ENCODE measurements at places on chromosomes 5 and 9.
A peak's percentile ranks its signal among the peaks of the same experiment; 100 is the strongest.

DNA sequence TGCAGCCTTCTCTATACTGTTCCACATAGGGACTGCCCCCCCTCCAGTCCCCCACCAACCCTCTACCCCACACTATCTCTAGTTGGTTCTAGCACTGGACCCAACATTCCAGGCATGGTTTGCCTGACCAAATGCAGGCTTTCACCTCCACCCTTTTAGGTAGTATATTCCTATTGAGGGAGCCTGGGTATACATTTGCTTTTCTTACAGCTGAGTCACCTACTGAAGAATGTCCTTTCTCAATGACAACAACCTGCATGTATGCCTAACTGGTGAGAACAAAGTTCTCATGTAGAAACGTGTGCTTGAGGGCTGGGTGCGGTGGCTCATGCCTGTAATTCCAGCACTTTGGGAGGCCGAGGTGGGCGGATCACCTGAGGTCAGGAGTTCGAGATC is 8.2 kb downstream of the TNIP1 start:
- DNase-seq: no peak

- no peak for DNase-seq
Observed at GRCh38 chr5:95332158-95332557, 47.3 kb upstream of the MCTP1 start.

- no peak for DNase-seq
Observed at GRCh38 chr9:6305954-6306563, 22.1 kb upstream of the TPD52L3 start.

GRCh38 chr9:135147474-135147805 is 60.0 kb downstream of the OLFM1 start:
- no peak for DNase-seq

DNA sequence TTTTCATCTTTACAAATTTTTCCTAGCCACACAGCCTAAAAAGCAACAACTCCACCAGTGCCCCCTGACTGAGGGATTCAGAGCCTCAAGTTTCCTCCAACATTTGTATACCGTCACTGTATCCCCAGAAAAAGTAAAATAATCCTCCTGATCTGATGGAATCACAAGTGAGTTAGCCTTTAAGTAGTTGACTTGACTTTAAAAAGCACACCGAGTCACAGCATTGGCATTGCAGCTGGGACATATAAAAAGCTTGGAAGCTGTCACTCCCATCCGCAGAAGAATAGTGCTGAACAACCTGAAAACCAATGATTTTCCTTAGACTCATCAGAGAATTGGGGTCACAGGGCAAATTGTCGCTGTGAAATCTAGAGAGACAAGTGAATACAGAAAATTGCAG is 41.6 kb upstream of the FBN2 start:
- DNase-seq: no peak

DNA sequence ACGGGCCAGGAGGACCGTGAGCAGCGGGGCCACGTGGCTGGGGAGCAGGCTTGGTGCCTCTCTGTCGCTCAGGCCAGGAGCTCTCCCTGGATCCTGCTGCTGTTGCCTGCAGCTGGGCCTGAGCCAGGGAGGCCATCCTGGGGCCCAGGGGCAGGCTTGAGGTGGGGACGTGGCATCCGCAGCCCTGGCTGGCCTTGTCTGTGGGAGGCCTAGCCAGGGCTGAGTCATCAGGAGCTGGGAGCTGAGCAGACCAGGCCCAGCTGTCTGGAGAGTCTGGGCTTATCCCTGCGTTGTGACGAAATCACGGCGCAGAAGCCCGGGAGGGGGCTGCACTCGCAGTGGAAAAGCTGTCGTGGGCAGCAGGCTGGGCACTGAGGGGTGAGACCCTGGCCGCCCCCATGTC is 138.8 kb upstream of the COL5A1 start:
- no peak for DNase-seq

GRCh38 chr9:121738968-121739367 is 87.5 kb downstream of the DAB2IP start:
- no peak for DNase-seq

- DNase-seq: no peak
Observed at GRCh38 chr5:8136271-8136670, 267.3 kb downstream of the MTRR start.

DNA sequence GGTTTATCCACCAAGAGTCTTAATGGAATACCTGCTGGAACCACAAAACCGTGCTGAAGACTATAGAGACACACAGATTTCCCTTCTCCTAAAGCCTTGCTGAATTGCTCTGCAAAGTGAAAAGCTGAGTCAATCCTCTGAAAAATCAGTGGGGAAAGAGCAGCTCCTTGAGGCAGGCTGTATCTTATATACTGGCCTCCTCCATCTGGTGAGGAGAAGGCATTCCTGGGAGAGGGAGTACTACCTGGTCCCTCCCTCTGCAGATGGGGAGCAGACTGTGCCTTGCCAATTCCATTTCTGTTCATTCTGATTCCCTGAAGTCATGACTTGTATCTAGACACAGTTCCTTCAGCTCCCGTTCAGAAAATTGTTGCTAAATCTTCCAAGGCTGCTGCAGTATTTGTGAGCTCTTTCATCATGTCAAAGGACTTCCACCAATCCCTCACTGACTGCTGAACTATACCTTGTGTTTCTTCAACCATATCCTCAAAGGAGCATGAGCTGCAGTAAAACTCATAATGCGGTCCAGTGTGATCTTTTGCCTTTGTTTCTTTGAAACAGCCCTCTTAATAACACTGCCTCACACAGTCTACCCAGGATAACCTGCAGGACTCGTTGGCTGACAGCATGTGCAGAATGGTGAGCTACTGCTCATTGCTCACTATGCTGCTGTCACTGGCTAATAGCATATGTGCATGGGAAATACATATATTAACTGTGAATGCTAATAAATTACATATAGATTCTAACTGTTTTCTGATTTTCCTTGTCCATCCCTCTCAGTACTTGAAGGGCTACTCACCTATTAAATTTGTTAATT is 84.5 kb downstream of the FOXD1 start:
- no peak for DNase-seq

DNA sequence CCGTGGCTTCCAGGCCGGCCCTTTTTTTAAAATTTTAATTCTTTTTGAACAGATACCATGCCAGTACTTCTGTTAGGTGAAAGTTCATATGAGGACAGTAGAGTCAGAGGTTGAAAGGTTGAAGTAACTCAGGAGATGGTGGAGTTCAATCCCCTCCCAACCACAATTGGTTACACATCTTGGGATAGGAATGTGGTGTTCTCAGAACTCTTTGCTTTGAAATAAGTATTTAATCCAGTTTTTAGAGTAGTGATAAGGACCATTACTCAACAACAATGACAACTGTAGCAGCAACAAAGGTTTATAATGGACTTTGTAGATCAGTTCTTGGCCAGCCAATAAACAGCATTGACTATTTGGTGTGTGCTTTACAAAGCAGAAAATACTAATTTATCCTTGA is 116.0 kb downstream of the ARHGAP26 start:
- no peak for DNase-seq

DNA sequence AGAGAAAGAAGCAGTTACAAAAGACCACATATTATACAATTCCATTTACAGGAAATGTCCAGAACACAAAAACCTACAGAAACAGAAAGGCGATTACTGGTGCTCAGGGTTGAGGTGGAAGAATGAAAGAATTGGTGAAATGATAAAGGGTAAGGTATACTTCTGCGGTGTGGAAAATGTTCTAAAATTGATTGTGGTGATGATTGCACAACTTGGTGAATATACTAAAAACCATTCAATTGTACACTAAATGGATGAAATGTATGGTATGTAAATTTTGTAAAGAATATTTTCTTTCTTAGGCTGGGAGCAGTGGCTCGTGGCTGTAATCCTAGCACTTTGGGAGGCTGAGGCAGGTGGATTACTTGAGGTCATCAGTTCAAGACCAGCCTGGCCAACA is 72.3 kb downstream of the UBAP2 start:
- DNase-seq: no peak

DNA sequence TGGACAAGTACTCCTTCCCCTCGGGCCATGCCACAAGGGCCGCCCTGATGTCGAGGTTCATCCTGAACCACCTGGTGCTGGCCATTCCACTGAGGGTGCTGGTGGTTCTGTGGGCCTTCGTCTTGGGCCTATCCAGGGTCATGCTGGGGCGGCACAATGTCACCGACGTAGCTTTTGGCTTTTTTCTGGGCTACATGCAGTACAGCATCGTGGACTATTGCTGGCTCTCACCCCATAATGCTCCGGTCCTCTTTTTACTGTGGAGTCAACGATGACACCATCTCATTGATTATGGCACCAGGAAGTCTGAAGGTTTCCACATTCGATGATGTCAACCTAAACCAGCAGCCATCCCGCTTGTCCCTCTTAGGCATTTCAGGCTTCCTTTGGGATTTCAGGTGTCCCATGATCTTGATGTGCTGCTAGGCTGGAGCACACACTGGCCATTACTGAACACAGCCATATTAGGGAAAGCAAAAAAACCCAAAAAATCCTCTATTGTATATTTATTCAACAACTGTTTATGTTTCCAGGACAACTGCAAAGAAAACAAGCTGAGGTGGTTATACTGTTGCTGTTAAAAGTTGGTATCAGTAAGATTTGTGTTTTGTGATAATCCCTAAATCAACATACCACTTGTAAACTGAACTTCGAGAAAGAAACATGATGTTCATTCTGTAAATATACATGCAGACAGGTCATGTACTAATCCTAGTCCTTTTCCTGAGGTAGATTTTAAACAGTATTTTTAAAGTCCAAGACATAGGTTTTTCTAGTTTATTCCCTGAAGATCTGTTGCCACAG is 1.1 kb downstream of the PLPP6 start:
- no peak for DNase-seq

- DNase-seq: no peak
Observed at GRCh38 chr9:92550765-92551164, 15.0 kb upstream of the ECM2 start.

DNA sequence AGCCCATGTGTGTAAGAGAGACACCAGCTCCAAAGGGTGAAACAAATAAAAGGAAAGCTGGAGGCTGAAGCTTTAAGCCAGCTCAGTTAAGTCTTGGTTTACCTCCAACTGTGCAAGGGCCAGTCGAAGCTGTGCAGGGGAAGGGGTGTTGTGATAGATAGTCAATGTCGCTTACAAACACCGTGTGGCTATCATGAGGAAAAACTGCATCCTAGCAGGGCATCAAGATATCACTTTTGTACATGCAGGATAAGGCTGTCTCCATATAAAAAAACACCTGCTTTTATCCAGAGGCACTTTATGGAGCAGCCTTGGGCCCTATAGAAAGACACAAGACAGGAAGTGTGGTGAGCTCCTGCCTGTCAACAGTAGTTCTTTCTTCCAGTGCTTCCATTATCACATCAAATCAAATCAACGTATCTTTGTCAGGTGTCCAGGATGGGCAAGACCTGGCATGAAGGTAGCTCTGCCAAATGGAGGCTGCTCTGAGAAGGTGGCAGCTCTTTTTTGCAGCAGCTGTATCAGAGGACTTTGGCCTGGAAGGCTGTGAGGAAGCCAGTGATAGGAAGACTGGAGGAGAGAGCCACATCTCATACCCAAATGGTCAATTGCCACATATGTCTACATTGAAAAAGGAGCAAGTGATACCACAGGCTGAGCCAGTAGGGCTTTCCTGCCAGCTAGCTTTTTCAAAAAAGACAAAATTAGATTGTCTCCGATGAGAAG is 29.3 kb upstream of the SELENOP start:
- DNase-seq: no peak

DNA sequence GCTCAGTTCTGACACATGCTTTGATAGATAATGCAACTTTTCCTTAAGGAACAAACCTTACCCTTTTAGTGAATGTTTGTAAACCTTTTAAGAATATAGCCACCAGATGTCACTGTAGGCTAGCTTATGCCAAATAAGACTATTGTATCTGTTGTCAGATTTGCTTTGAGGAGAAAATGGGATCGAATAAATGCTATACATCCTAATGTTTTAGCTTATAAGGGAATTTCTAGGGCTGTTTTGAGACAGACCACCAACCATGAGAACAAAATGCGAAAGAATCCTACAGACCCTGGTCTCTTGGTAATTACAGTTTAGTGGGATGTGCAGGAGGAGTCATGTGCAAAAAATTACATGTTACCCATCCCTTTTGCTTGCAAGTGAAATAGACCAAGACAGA is 127.6 kb upstream of the NMUR2 start:
- no peak for DNase-seq

DNA sequence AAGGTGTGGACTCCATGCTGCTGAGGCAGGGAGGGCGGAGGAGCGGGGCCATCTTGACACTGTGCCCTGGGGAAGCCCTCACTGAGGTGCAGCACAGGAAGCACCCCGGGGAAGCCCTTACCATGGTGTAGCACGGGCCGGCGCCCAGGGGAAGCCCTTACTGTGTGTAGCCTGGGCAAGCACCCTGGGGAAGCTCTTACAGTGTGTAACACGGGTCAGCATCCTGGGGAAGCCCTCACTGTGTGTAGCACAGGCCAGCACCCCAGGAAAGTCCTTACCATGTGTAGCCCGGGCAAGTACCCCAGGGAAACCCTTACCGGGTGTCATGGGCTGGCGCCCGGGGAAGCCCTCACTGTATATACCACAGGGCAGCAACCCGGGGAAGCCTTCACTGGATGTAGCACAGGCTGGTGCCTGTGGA is 62.6 kb upstream of the ZNF354B start:
- no peak for DNase-seq

GRCh38 chr5:150503977-150504620 is 3.8 kb upstream of the NDST1 start:
- no peak for DNase-seq

- DNase-seq: peak; percentile 7
Observed at GRCh38 chr5:122101636-122102285, 23.7 kb upstream of the LOX start.

DNA sequence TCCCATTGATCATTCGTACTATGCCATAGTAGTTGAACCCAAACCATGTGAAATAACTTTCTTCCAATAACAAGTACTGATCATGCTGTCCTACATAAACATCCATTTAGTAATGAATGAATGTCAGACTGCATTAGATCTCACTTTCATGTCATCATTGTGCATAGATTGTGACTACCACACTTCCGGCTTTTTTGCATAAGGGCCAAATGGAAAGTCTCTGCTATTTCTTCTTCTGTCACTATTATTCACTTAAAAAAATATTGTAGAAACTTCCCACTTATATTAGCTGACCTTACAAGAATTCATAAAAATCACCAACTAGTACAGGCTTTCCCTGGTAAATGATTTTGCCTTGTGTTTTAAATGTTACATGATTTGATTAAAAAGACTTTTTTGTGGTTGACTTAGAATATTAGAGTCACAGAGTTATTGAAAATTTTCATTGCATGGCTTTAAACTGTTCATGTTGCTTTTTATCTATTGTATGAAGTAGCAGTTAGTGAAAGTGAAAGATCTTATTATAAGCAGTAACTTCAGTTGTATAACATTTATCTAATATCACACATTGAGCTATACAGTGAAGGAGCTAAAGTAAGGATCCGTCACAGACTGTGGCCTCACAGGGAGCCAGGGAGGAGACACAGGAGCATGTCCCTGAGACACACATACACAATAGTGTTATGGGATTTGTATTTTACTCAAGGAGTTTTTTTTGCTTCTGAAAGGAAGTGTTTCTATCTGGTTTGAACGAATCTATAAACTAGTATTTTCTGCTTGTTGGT is 33.9 kb downstream of the LMNB1 start:
- no peak for DNase-seq

GRCh38 chr5:32600054-32600622 is 14.8 kb downstream of the SUB1 start:
- no peak for DNase-seq
